ENCODE measurements at places on chromosomes 3 and 15.

- no peak for DNase-seq
Measured at GRCh38 chr15:92805080-92805690, 94.9 kb upstream of the CHD2 start.

GRCh38 chr15:73912030-73912596 is 14.1 kb upstream of the LOXL1 start:
- DNase-seq = no peak

DNA sequence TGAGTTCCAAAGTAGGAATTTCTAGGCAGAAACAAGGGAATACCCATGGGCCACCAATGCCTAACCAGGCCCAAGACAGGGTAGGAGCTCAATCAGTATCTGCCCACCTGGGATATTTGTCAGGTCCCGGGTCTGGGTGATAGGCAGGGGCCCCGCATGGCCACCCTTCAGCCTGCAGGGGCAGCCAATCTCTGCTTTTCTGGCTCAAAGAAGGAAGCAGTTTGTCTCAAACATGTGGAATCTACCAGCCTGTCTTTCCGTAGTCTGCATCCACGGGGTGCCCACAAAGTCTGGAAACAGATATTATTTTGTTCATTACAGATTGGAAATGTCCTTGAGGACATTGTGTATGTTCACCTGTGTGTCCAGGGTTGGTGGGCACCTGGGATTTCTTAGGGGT is 56.2 kb downstream of the CEMIP start:
- DNase-seq = no peak

DNA sequence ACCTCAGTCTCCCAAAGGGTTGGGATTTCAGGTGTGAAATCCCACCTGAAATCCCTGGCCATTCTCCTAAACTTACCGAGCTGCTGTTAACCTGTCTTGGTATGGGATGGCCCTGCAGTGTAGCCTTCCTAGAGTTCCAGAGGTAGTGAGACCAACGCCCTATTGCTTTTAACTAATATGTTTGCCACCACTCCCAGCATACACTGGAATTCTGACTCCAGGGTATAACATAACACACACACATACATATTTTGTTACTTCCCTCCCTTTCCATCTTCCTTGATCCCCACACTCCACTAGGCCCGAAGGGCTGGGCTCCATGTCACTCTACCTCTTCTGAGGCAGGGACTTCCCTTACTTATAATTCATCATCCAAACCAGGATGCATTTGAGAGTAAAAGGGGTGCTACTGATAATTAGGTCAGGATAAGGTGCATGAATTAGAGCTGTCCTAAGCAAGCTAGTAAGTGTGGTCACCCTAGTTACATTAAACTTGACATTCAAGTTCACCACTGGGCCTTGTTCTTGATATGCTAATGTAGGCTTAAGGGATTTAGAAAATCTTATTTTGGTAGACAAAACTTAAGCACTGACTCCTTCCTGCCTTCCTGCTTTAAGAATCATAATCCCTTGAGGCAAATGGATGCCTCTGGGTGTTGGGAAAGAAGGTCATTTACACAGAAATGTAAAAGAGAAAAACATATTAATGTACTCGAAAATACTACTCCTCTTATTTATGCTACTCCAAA is 317.6 kb downstream of the MAGI1 start:
- DNase-seq = no peak

DNA sequence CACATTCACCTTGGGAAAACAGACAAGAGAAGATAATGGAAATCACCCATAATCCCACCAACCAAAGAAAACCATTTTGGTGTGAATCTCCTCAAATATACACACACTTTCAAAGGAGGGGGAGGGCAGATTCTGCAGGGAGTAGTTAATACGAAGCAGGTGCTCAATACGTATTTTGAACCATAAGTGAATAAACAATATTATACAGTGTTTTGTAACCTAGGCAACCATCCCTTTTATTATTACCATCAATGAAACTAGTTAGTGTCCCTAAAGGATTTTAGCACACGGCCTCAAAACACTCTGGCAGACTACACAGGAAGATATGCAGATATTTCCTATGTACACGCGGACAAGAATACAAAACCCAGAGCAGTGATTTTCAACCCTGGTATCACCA is 6.1 kb downstream of the OSBPL10 start:
- no peak for DNase-seq

GRCh38 chr3:37985637-37986320 is 4.8 kb upstream of the VILL start:
- DNase-seq = no peak
